AML-193 (cell line): ENCODE measurements at places on chromosomes 6 and 20.

GRCh38 chr6:33160728-33161344, 31.4 kb downstream of the COL11A2 start:
- peak; percentile 70 for DNase-seq

- DNase-seq, result no peak
Observed at GRCh38 chr6:132304891-132305305, 96.4 kb downstream of the MOXD1 start.

DNA sequence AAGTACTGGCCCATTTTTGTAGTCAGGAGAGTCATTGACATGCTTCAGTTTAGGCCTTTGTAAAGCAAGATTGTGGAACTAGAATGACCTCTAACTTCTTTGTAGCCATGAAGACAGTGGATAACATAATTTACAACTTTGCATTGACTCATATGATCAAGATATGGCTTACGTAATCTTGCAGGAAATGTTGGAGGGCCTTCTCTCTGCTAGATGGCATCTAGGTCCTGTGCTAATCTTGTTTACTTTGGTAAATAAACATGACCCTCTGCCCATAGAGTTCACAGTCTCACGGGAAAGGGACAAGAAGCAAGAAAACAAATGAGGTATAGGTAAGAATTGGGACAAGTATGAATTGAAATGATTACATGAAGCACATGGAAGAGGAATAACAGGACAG, 355.2 kb upstream of the ARID1B start:
- DNase-seq, result no peak

DNA sequence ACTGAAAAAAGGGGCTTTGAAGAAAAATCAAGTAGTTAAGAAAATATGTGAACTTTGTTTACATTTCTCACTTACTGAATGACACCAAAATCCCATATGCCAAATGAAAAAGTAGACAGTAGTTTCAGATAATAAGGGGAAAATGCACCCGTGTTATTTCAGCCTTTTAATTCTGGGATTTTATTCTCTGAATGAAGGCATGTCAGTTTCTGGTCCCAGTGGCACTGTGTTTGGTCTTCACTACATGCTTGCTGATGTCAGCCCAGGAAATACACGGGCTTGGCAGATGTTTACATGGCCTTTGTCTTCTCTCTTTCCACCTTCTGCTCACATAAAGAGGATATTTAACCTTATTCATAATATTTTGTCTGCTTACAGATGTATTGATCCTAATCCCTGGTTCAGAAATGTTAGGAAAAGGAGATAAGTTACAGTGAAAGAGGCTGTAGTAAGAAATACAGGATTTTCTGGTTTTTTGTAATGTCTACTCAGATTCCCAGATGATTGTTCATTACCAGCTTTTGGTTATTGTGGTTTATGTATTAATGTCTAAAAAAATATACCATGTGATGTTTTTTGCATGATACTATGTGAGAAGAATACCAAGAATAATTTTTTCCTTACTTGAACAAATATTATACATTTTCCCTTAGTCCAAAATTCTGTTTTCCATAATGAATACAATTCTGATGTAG, 27.7 kb downstream of the DSE start:
- no peak for DNase-seq

DNA sequence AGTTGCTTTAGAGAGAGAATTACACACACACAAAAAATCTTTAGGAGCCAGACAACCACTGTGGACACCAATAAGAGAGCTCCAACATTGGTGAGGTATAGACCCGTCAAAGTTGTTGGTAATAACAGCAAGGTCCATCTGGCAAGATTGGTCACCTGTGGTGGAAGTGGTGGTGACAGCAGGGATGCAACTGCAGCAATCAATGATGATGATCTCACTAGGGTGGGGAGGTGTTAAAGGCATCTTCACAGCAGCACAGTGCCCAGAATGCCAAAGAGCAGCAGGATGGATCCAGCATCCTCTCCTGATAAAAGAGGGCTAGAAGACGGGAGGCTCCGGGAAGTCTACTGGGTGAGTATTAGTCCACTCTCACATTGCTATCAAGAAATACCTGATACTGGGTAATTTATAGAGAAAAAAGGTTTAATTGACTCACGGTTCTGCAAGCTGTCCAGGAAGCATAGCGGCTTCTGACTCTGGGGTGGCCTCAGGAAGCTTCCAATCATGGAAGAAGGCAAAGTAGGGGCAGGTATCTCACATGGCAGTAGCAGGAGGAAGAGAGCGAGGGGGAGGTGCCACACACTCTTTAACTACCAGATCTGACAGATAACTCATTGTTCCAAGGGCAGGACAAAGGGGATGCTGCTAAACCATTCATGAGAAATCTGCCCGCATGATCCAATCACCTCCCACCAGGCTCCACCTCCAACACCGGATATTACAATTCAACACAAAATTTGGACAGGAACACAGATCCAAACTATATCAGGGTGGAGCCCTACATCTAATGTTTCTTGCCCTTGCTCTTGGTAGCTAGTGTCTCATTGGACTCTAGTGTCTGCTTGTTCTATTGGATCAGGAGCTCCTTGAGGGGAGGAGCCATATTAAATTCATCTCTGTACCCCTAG, 48.9 kb downstream of the KLHL31 start:
- no peak for DNase-seq

DNA sequence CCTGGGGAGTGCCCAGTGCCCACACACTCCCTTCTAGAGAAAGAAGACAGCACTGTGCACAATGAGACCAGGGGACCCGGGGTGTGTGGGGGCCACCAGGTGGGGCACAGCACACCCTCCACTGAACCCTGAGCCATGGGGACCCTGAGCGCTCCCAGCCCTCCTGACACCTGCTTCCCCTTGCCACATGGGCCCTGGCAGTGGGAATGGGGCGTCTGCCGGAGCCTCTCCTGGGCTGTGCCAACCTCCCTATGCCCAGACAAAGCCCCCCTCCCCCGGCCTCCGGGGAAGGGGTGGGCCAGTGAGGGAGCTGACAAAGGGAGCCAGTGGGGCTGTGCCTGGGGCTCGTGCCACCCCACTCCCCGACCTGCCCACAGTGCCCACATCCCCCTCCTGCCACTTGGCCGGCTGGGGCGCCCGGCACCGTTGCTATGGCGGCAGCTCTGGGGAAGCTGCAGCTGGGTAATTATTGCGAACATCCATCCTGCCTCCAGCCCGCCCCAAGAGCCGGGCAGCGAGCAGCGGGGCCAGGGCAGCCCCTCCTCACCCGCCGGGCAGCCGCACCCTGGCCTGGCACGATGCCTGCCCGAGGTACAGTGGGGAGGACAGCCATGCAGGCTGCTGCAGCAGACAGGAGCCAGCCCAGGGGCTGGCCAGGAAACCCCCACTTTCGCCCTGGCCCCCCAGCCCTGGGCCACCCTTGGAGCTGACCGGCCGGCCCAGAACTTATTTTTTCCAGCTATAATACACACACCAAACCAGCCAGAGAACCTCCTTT, 41.9 kb upstream of the NOL4L start:
- DNase-seq, result no peak

GRCh38 chr6:31737315-31737990, 1.1 kb upstream of the CLIC1 start:
- DNase-seq, result peak; percentile 53

- no peak for DNase-seq
Observed at GRCh38 chr20:33656783-33657703, 5.1 kb upstream of the C20orf144 start.

GRCh38 chr20:36062799-36063198, 91.7 kb upstream of the EPB41L1 start:
- DNase-seq, result no peak

- no peak for DNase-seq
Observed at GRCh38 chr6:79630883-79631692, at the start of gene SH3BGRL2. TSS of gene SH3BGRL2 (plus strand) at chr6:79631329. CDS start at chr6:79631462, 133 bp downstream.

DNA sequence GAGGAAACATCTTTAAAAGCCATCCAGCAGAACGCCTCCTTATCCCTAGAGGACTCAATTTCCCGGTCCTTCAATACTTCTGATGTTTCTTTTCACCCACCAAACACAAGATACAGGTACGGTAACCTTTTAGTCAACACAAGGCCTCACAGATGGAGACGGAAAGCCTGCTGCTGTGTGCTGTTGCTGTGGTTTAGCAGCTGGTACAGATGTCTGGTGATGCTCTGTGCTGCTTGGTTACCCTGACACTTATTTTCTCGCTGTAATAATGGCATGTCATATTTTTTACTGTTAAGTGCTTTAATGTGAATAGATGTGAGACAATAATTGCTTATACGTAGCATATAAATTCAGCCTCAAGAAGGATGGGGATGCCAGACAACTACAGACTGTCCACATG, 25.3 kb downstream of the GMDS start:
- no peak for DNase-seq

DNA sequence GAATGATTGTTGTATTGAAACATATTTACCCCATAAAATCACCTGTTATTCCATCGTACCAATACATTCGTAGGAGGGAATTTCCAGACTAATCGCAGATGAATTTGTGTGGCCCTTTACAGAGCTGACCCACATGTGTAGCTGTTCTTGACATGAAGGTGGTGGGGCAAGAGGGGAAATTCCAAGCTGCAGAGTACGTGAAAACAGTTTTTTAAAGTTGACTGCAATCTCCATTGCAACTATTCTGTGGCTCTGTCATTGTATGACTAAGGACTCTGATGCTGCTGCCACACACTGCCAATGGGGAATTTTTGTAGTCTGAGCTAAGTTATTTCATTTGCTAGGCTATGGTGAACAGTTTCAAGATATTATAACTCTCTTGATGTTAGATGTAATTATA, 46.4 kb upstream of the ADTRP start:
- DNase-seq, result no peak

- no peak for DNase-seq
Observed at GRCh38 chr20:24535941-24536730, 66.7 kb downstream of the SYNDIG1 start.

DNA sequence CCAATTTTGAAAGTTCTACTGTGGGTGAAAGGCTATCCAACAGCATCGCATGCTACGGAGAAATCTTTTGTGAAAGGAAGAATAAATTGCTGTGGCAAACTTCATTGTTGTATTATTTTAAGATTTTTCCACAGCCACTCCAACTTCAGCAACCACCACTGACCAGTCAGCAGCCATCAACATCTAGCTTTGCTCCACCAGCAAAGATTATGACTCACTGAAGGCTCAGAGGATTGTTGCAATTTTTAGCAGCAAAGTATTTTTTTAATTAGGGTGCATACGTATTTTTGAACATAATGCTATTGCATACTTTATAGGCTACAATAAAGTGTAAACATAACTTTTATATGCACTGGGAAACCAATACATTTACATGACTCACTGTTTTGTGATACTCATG, 493.5 kb downstream of the TFAP2A start:
- no peak for DNase-seq

DNA sequence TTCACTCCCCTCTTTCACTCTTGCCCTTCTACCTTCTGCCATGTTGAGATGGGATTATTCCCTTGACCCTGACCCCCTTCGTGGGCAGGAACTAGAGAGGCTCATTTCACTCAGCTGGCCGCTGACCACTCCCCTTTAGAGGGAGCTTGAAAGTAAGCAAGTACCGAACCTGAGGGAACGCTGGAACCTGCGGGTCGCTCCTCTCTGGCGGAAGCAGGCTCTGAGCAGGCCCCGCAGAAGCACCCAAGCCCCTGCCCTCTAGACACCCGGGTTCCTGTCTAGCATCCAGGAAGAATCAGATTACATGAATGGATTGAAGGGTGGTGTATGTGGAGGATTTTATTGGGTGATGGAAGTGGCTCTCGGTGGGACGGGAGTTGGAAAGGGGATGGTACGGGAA, 11.9 kb upstream of the MYCT1 start:
- DNase-seq, result no peak

DNA sequence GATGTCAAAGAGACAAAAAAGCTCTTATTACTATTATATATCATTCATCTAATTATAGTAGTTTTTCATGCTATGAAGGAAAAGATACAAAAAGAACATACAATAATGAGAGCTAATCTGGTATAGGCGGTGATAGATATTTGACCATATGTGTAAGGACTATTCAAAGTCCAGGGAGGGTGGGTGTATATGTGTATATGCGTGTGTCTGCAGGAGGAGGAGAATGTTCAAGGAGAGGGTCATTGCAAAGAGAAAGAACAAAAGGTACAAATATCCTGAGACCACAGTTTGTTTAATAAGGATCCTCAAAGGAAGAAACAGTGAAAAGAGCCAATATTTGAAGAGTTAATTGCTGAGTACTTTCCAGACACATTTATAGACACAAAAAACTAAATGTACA, 1288.6 kb upstream of the CITED2 start:
- no peak for DNase-seq
